ENCODE measurements at places on chromosomes 13 and 19.

- no peak for DNase-seq
Measured at GRCh38 chr19:13622766-13623715, 116.8 kb upstream of the CACNA1A start.

- DNase-seq = no peak
Measured at GRCh38 chr13:28163587-28163986, 25.2 kb downstream of the PAN3 start.

DNA sequence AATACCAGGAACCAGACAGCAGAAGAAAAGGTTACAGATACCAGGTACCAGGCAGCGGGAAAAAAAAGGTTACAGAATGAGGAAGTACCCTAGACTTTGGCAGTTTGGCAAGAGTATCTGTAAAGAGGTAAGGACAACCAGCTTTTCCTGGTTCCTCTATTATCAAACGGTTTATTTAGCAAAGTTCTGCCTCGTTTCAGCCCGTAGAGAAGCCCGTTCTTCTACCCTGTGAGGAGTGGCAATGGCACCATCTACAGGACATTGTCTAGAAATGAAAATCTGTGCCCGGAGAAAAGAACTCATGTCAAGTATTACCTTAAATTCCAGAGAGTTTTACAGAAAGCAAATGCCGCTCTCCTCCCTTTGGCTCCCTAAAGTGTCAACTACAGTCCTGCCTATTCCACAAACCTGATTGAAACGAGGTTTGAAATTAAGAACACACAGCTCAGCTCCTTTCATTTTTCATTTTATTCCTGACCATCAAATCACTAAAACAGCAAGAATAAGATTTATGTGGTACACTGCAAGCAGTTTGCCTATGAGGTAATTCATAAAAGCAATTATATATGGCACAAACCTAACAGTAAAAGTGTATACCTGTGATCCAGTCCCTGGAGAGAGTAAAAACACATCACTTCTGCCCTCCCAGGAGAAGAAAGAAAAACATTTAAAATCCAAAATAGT is 226.3 kb downstream of the SLC7A1 start:
- DNase-seq = peak; percentile 12

DNA sequence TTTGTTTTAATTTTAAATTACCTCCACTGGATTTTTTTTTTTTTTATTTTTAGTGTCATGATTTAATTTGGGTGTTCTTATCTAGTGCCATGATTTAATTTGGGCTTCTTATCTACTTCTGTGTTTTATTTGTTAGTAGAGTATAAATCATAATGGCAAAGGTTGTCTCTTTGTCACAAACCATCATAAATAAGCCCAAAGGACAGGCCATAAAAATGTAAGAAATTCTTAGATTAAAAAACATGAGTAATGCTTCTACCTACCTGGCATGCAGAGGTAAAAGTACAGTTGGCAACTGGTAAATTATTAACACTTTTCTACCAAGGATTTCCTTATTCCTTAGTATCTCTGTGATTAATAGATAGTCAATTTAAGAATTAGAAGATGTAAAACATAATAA is 55.2 kb downstream of the ERCC5 start:
- DNase-seq = no peak

- no peak for DNase-seq
Measured at GRCh38 chr19:8085598-8086408, 33.2 kb downstream of the CCL25 start.

GRCh38 chr19:15838351-15838750 is 22.9 kb upstream of the OR10H1 start:
- no peak for DNase-seq

DNA sequence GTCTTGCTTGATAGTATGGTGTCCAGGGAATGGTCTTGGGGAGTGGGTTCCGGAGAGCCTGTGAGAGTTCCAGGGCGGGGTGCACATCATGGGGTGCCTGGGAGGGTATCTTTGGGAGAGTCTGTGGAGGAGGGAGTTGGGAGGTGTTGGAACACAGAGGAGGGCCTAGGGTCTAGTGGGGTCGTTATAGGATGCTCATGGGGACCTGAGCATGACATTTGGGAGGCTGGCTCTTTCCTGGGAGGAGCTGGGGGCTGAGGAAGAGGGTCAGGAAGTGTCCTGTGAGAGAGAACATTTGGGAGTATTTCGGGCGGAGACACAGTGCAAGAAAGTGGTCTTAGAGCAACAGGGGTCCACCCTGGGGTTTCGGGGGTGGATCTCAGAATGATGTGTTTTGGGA is 2.7 kb downstream of the ACTL9 start:
- DNase-seq = no peak

DNA sequence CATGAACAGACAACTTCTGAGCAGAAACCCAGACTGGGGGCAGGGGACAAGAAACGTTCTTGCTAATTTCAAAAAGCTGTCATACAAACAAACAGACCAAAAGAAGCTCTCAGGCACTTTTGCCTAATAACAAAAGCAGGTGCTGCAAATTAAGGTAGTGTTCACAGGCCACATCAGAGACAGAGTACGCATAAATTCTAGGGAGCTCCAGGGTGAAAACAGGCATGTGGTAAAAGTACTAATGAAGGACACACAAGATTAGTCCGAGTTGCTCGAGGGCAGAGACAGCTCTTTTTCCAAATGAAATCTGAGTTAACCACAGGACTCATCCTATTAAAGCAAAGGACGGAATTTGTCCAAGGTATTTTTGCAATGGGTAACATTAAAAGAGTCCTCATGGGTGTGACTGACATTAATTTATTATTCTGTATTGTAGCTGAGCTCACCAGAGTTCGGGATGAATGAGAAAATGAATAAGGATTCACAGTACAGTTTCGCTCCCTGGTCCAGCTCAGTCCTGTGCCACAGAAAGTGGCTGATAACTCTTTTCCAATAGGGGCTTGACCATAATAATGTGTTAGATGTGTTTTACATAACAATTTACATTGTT is 197.3 kb downstream of the LHFPL6 start:
- DNase-seq = no peak

DNA sequence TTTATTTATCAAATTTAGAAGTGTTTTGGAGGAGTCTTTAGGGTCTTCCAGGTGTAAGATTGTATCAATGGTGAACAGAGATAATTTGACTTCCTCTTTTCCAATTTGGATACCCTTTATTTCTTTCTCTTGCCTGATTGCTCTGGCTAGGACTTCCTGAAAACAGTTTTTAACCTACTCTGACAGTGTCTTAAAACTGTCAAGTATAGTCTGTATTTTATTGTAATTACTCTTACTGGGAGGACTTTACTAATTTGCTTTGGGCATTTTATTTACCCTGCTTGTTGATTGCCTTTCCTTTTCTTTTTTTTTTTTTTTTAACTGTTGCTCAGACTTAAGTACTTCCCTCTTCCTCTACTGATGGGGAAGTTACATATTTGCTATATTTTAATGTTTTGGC is 81.3 kb downstream of the URI1 start:
- DNase-seq = no peak

DNA sequence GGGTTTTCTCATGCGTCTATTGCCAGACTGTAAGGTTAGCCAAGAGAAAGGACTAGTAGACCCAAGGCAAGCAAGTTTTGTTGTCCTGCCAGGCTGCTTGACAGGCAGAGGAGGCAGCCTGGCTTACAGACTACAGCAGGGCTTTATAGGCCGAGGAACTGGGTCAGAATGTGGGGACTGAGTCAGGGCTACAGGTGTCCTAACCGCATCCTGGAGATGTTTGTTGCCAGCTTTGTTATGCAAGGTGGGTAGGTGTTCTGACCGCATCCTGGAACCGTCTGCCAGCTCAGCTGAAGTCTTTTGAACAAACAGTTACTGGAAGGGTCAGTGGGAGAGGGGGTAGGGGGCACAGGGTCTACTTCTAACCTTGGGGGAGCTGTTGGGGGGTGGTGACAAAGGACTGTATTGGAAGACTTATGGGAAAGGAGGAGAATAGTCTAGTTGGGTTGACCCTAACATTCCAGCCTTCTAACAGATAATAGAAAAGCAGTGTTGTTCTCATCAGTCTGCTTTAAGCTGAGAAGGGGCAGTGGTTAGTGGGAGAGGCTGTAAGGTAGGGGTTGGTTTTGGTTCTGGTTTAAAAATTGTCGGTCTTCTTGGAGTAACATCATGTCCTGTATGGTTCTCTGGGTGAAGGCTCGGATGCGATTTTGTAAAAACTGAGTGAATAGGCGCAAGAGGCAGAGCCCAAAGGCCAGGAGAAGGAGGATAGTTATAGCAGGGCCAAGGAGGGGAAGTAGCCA is 913.8 kb upstream of the SLITRK5 start:
- DNase-seq = no peak

DNA sequence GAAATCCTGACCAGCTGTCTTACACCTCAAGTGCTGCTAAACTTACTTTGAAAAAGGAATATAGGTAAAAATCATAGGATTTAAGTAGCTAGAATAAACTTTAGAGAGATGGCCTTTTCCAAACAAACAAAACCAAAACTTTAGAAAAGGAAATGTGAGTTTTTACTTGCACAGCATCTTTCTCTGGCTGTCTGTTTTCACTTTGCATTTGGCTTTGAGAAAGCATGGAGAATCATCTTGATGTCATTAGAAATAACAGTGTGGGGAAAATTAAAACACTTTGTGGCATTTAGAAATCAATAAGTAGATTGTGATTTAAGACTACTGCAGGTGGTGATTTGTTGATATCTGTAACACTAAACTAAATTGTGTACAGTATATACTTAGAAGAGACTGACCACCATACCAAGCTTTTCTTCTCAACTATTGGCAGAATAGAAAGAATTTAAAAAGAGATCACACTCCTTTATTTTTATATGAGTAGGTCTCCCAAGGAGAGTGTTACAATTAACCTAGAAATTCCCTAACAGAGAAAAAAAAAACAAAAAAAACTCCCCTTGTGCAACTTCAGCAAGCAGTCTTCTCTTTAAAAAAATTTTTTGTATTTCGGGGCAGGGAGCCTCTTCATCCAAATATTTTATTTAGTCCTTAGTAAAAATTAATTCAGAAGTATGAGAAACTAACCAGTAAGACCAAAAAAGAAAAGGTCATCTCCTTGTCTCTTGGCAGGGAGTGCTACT is 6.1 kb downstream of the WDFY2 start:
- no peak for DNase-seq

DNA sequence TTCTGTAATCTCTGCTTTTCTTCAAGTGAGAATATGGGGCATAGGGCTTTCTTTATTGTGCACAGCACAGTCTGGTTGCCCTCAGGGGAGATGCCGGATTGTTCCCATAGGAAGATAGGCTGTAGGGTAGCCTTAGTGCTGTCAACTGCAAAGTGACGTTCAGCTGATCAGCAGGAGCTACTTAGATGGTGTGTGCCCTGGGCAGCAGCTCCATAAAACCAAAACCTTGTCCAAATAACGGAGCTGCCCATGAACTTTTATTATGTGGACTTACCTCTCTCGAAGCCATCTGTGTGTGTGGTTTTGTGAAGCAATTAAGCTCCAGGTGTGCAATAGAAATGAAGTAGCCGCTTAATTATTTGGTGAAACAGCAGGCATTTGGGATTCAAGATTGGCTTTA is 120.0 kb upstream of the RNF113B start:
- no peak for DNase-seq

DNA sequence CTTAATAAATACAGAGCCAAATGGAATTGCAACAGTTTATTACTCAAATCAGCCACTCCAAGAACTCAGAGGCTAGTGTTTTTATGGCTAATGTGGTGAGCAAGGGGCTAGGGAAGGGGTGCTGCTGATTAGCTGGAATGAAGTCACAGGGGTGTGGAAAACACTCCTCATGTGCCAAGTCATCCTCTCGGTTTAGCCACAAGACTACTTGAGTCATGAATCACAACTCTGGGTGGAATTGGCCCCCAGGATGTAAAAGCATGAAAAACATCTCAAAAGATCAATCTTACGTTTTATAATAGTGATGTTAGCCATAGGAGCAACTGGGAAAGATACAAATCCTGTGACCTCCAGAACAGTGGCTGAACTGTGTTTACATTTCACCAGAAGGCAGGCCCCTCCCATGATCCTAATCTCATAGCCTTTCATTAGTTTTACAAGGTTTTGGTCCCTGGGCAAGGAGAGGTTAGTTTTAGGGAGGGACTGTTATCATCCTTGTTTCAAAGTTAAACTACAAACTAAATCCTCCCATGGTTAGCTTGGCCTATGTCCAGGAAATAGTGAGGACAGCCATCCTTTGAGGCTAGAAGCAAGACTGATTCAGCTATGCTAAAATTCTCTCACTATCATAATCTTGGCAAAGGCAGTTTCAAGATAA is 2020.1 kb upstream of the PCDH20 start:
- DNase-seq = no peak

- DNase-seq = no peak
Measured at GRCh38 chr13:36362251-36362650, 16.1 kb upstream of the SPART start.

GRCh38 chr13:45537516-45537915 is 72.8 kb downstream of the COG3 start:
- DNase-seq = no peak

DNA sequence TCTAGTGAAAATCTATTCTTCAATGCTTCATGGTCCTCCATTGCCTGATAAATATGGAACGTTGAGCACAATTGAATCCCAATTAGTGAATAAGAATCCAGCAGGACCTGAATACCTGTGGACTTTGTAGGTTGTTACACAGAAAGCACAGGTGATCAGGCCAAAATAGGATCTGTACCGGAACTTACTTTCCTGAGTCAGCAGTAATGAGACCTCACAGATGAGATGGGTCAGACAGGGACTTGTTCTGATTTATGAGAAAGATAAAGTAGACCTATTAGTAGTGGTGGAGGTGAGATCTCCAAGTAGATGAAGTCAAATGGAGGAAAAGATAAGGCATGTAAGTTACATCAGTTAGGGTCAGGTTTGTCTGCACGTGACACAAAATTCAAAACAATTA is 351.1 kb downstream of the MTUS2 start:
- no peak for DNase-seq

GRCh38 chr19:6685482-6685881 is 15.5 kb upstream of the TNFSF14 start:
- DNase-seq = no peak

- DNase-seq = no peak
Measured at GRCh38 chr19:5364674-5365073, 24.1 kb upstream of the PTPRS start.

- DNase-seq = no peak
Measured at GRCh38 chr19:45404557-45405434, at the start of gene PPP1R13L. Gene PPP1R13L, minus strand, starts transcription at chr19:45405069. Its CDS starts 6,751 bp downstream, at chr19:45398318.

GRCh38 chr13:105083992-105084391 is 1451.5 kb downstream of the EFNB2 start:
- DNase-seq = no peak
